Activated T-cell treated with anti-CD3 and anti-CD28 coated beads for 48 hours (primary cell): ENCODE measurements at places on chromosomes 16 and 17.

DNA sequence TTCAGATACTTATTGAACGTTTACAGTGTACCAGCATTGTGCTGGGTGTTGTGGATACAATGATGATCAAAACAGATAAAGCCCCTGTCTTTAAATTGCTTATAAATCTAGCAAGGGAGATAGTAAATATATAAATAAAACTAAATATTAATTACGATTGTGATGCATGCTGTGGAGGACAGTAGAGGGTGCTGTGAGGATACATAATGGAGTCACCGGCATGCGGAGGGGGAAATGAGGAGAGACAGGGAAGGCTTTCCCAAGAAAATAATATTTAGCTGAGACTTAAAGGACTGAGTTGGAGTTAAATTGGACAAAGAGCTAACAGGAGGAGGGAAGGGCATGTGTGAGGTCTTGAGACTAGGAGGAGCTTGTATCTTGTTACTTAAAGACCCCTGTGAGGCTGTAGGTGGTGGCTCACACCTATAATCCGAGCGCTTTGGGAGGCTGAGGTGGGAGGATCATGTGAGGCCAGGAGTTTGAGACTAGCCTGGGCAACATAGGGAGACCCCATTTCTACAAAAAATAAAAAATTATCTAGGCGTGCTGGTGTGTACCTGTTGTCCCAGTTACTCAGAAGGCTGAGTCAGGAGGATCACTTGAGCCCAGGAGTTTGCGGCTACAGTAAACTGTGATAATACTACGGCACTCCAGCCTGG is 2.4 kb downstream of the DHRS7B start:
- DNase-seq = no peak

DNA sequence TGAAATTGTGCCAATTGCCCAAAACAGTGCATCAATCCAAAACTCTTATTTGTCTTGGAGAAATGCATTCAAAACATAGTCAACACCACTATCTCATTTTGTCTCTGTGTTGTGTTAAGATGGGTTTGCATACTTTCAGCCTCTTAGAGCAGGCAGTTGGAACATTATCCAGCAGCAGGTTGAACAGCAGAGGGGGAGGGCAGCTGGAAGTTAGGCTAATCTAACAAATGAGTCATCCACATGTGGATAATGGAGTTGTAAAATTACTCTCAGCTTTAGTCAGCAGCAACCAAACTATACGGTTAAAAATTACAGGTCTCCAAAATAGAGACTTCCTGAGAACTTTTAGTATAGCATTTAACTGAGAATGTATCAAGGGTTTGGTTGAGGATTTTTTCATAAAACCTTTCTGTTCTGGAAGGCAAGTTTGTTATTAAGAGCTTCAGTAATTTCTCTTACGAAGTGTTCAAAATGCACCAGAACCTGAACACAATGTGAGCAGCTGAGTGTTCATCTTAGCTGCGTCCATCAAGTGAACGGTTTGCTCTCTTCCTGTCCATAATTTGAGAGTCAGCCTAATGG is 46.3 kb downstream of the PRKCA start:
- no peak for DNase-seq

DNA sequence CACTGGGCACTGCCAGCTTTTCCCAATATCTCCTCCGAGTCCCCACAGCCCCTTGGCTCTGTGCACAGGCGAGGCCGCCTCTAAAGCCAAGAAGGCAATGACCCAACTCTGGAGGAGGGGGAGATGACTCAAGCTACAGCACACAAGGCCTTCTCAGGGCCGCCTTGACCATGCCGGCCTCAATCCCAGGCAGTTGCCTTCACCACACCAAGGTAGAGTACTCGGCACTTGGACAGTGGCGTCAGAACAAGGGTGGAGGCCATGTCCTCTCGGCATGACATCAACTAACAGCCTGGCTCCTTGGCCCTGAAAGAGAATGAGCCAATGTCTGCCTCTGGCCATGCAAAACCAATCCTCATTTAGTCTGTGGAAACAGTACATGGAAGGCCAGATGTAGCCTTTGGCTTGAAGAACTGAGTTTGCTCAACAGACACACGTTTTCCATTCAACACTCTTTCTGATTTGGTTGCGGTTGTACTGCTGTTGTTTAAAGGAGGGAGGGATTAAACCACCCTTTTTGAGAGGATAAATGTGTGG is 139.6 kb downstream of the XYLT1 start:
- no peak for DNase-seq

GRCh38 chr16:56932721-56933619 is 1.0 kb downstream of the HERPUD1 start:
- DNase-seq = no peak

- DNase-seq = no peak
Measured at GRCh38 chr17:75622076-75622475, 11.2 kb upstream of the SMIM5 start.

- DNase-seq = no peak
Measured at GRCh38 chr16:46756772-46757171, 8.6 kb upstream of the MYLK3 start.

DNA sequence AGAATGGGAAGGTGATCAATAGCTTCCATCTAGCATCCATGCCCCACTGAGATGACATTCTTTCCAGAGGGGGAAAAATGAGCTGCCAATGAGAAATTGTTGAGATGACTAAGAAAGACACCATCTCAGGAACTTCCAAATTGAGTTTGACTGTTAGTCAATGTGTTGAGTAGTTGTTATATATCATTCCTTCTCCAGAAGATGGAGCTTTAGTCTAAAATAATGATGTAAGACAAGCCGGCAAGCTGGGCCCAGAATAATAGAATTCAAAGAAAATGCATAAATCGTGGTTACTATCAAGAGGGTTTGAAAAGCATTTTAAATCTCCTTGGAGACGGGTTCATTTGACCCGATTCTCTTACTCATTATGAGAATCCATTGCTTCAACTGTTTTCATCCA is 71.0 kb upstream of the ATF7IP2 start:
- no peak for DNase-seq

DNA sequence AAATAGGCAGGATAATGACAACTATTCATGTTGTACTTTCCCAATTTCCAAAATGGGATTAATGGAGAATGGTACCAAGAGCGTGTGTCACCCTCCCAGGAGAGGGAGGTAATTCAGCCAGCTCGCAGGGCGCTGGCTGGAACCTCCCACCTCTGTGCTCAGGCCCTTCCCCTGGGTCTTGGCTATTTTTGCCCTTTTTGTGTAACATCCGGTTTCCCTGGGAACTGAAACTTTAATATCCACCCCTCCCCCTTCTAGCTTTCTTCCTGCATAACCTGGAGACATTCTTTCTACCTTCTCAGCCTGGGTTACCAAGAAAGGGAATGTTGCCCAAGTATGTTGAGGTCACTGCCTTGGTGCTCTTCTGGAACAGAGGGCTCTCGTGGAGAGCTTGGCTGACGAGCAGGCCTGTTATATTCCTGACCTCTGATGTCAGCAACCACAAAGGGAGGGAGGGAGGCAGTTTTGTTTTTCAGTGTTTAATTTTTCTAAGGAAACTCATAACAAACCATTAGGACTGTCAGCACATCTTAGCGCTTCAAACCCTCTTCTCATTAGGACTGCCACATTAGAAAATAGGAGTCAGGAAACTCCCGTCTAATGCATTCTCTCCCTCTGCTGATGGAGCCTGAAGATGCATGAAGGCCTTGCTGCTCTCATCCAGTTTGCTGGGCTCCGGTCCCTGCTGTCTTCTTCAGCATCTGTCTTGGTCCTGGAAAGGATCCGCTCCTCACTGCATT is 25.6 kb downstream of the ITGB3 start:
- no peak for DNase-seq

DNA sequence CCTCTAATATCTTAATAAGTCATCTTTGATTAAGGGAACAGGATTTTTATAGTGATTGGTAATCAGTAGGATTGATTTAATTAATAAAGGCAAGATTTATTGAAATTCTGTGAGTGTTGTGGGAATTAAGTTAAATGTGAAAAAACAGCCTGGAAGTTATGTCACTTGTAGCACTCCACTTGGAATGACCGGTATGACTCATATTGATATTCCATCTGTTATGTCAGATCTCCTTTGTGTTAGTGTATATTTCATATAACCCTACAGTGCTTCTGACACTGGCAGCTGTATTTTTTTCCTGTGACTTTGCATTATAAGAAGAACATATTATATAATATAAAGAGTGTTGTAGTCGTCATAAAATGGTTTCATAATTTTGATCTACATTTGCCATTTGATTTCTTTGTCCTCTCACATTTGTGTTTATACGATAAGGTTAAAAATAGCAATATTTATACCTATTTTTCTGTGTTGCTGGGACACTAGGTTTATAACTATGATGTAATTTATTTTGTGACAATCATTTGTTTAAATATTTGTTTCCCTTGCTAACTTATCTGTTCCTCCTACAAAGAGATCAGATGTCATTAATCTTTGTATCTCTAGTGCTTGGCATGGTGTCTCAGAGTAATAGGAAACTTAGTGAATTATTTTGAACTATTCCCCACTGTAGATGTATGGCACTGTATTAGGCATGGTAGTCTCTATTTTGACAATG is 249.0 kb downstream of the BCAS3 start:
- no peak for DNase-seq

DNA sequence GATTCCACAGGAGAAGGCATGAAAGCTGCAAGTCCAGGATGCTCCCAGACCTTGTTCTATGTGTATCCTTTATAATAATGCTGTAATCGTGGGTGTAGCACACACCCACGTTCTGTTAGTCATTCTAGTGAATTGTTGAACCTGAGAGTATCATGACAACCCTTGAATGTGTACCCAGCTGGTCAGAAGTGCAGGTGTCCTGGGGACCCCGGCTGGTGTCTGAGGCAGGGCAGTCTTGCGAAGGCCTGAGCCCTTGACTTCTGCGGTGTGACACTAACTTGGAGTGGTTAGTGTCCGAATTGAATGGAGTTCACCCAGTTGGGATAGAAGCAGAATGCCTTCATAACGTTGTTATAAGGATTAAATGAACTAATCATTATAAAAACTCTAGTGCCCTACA is 218.0 kb upstream of the TNRC6C start:
- no peak for DNase-seq

DNA sequence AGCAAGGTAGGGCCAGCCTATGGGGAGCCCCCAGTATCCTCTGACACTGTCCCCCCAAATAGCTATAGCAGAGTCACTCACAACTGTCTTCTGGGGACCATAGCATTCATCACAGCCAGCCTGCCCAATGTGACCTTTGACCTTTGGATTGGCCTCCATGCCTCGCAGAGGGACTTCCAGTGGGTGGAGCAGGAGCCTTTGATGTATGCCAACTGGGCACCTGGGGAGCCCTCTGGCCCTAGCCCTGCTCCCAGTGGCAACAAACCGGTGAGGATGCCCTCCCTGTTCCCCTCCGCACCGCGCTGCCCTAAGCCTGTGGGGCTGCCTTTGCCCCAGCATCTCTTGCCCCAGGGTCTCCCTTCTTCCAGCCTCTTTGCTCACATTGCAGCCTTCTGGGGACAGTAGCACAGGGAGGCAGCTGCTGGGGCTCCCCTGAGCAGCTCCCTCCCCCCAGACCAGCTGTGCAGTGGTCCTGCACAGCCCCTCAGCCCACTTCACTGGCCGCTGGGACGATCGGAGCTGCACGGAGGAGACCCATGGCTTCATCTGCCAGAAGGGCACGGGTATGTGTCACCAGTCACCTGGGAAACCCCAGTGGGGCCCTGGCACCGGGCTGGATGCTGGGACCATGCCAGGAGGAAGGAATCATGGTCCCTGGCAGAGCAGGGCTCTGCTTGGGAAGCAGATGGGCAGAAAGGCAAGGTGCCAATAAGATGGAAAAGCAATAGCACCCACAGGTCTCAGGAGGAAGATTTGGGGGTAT is 61.1 kb downstream of the MRC2 start:
- no peak for DNase-seq

GRCh38 chr17:17728550-17729251 is 47.4 kb downstream of the RAI1 start:
- DNase-seq = no peak

GRCh38 chr17:79841369-79842135 is 2.3 kb upstream of the CBX4 start:
- no peak for DNase-seq

DNA sequence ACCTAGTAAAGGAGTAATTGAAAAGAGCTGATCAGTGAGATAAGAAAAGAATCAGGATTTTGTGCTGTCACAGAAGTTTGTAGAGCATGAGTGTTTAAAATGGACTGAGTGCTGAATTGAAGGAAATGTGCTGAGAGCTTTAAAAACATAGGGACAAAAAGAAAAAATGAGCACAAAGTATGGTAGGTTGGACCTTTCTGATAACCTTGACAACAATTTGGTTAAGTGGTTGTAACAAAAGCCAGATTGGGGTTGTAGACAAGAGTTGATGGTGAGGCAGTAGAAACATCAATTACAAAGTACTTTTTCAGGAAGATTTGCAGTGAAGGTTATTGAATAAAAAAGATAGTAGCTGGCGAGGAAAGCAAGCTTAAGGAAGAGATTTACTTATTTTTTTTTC is 674.7 kb upstream of the KIF2B start:
- DNase-seq = no peak

GRCh38 chr17:79847698-79848369 is 8.6 kb upstream of the CBX4 start:
- no peak for DNase-seq

DNA sequence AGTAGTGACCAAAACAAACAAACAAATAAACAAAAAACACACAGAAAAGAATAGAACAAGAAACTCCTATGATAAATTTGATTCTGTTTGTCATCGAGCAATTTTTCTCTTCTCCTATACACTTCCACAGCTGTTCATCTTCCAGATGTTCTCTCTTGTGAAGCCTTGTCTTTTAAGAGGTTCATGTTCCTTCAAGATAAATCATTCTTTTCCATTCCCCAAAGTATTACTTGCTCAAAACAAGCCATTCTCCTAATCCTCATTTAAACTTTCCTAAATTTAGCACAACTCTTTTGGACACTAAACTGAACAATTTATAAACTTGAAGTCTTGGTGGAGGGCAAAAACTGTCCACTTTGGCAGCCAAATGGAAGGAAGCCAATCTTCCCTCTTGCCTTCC is 103.3 kb downstream of the ABCA8 start:
- DNase-seq = no peak

- no peak for DNase-seq
Measured at GRCh38 chr16:88634994-88635670, 3.2 kb upstream of the IL17C start.

DNA sequence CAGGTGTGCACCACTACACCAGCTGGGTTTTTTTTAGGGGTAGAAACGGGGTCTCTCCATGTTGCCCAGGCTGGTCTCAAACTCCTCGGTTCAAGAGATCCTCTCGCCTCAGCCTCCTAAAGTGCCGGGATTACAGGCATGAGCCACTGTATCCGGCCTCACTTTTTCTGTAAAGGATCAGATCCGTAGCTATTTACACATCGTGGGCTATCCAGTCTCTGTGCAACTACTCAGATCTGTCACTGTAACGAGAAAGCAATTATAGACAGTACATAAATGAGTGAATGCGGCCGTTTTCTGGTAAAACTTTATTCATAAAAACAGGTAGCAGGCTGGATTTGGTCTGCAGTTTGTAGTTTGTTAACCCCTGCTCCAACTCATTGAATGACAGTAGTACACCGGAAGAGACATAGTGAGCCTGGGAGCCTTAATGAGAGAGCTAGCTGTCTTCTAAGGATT is 44.5 kb downstream of the VMP1 start:
- no peak for DNase-seq
